ENCODE measurements at places on chromosomes 5 and 9. TPM values are rescaled to one million over a fixed set of nuclear protein-coding genes. Genes with fewer than 3 reads are reported as not detected.

GRCh38 chr9:123418052-123418430 is 62.0 kb downstream of the CRB2 start:
- DNase-seq, result no peak

DNA sequence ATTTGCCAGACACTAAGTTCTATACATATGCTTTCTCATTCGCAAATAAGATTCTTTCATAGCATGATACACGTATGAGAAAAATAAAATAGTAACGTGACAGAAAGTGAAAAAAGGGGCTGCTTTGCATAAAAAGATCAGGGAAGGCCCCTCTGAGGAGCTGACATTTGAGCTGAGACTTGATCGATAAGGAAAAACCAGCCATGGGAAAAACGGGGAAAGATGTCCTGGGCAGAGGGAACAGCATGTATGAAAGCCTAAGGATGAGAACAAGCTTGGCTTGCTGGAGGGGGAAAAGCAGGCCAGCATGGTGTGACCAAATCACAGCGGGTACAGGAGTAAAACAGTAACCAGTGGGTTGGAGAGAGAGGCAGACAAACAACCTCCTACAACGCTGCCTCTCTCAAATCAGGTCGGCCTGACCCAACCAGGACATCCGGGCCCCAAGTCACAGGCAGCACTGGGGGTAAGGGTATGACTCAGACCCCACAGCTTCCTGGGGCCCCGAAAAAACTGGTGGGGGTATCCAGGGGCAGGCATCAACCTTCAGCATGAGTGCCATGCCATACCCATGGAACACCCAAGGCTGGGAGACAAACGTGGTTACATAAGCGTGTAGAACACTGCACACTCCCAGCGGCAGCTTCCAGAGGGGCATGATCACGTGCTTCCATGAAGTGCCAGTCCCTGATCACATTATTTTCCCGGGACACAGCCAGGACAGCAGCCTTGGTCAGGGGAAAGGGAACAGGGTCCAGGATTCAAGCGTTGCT is 2.2 kb downstream of the TNIP1 start:
- DNase-seq, result no peak

DNA sequence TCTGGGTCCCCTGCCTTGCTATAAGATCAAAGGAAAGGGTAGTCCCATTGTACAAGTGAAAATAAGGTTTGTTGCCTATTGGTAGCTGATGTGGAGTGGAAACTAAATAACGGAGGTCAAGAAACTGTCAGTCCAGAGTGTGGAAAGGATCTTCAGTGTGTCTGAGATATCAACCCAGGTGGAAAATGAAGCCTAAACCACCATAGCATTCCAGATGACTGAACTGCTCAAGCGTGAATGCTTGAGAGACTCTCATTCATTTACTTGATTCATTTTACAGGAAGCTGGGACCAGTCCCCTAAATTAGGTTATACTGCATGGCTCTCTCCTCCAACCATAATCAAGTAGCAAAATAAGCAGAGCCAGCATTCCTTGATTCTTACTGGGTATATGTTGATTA is 116.0 kb upstream of the SLC28A3 start:
- DNase-seq, result no peak

- no peak for DNase-seq
These were observed 210.2 kb downstream of the DAB2IP start for GRCh38 chr9:121861501-121862180.

- DNase-seq, result no peak
These were observed 2.2 kb downstream of the PCDH1 start for GRCh38 chr5:141875795-141876627.

DNA sequence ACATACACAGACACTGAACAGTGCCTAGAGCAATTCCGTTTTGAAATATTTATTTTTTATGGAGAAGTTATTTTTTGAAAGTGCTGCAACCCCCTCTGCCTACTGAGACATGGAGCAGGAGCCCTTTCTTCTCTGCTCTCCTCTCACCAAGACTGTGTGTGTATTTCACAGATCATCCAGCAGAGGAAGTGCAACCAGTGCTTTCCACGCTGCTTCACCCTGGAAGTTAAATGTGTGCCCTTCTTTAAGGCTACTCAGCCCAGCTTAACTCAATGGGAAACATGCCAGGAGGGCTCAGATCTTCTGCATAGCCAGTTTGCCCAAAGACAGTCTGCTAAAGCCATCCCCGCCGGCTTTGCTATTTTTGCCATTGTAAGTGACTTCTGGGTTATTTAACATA is 606.3 kb downstream of the TLE1 start:
- DNase-seq, result no peak

DNA sequence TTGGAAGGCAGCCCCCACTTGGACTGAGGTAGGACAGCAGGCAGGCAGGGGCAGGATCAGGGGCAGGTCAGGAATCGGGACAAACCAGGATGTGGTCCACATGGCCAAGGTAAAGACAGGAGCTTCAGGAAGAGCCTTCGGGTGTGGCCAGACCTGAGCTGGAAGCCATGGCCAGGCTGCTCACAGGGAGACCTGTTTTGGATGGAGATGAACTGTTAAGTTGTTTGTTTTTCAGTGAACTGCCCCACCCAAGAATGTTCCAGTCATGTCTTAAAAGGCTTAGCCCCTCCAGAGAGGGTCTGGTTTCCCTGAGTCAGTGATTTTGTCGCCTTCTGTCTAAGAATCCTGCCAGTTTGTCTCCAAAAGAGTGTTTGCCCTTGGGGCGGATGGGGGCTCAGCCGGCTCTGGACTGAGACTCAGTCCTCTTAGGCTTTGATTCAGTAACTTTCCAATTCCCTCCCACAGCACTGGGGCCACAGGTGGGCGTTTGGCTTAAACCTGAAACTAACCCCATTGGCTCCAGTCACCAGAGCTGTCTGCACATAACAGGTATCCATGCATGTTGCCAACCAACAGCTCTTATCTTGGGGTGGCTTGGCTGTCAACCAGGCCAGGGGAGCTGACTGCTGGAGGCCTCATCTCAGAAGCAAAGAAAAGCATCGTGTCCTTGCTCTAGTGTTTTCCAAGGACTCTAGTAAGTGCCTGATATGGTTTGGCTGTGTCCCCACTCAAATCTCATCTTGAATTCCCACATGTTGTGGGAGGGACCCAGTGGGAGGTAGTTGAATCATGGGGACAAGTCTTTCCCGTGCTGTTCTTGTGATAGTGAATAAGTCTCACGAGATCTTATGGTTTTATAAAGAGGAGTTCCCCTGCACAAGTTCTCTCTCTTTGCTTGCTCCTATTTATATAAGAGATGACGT is 11.3 kb upstream of the ANKH start:
- no peak for DNase-seq

- peak; percentile 2 for DNase-seq
These were observed 106.7 kb downstream of the MCTP1 start for GRCh38 chr5:95178046-95178651.

DNA sequence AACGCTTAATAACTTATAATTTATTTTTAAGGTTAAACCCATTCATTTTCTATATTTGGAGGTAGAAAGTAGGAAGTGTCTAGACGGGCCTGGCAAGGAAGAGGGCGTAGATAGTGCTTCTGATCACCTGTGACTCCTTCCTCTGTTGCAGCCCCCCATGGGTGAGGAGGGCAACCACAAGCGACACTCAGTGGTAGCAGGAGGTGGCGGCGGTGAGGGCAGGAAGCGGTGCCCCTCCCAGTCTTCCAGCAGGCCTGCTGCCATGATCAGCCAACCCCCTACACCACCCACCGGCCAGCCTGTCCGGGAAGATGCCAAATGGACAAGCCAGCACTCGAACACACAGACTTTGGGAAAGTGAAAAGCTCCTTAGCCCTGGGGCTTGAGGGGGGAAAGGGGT is 36.7 kb downstream of the FAXDC2 start:
- DNase-seq, result no peak

- no peak for DNase-seq
These were observed 297.9 kb downstream of the IRX1 start for GRCh38 chr5:3893527-3893926.

Gene C5orf63
- total RNA-seq, result 2.5 TPM

Gene SPINK4
- total RNA-seq, result not detected
